ENCODE measurements at places on chromosomes 4 and X. TPM values are rescaled to one million over a fixed set of nuclear protein-coding genes. Genes with fewer than 3 reads are reported as not detected.

Gene NSG1
- not detected for total RNA-seq

Gene ZIC3
- not detected for total RNA-seq

Gene SORBS2
- total RNA-seq = 246 TPM

Gene CLTRN
- not detected for total RNA-seq

Gene PABPC1L2B
- total RNA-seq = not detected

Gene QDPR
- 32.7 TPM for total RNA-seq

Gene UTP14A
- total RNA-seq = 1.1 TPM

Gene DTHD1
- total RNA-seq = not detected

Gene ANXA10
- total RNA-seq = not detected

Gene NCAPG
- not detected for total RNA-seq

Gene TMSB4X
- 2,397 TPM for total RNA-seq
